Ascending aorta (tissue), 2 donors: ENCODE measurements at places on chromosomes 3 and 15.

DNA sequence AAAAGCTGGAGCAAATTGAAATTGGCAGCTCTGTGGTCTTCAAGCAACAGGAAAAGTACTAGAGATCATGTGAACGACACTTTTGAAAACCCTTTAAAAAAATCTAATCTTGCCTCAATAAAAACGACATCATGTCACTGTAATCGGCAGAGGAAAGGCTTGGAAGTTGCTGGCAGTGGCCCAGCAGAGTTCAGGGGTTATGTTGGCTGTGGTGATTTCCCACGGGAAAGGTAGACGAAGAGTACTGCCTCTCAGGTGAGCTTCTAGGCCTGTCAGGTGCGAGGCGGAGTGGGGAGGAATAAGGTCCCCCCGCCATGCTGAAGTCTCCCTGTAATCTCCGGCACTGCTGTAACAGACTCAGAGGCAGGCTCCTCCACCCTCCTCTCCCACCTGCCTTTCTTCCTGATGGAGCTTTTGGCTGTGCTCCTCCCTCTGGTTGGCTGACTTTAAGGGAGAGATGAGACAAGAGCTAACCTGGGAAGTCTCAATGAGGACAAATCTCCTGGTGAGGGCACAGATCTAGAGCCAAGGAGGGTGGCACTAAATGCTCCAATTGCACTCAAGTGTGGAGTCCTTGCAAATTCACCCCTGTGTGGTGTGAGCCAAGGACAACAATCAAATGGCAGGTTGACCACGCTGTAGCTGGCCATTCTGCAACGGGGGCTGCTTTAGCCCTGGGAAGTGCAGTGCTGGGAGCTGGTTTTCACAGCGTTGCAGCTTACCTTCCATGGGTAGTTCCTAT lies 18.7 kb upstream of the HES1 start:
- DNase-seq, result no peak

GRCh38 chr3:122004991-122005565 lies 17.0 kb downstream of the ILDR1 start:
- DNase-seq, result no peak

- no peak for DNase-seq
Observed at GRCh38 chr3:65702202-65702601, 336.5 kb downstream of the MAGI1 start.

DNA sequence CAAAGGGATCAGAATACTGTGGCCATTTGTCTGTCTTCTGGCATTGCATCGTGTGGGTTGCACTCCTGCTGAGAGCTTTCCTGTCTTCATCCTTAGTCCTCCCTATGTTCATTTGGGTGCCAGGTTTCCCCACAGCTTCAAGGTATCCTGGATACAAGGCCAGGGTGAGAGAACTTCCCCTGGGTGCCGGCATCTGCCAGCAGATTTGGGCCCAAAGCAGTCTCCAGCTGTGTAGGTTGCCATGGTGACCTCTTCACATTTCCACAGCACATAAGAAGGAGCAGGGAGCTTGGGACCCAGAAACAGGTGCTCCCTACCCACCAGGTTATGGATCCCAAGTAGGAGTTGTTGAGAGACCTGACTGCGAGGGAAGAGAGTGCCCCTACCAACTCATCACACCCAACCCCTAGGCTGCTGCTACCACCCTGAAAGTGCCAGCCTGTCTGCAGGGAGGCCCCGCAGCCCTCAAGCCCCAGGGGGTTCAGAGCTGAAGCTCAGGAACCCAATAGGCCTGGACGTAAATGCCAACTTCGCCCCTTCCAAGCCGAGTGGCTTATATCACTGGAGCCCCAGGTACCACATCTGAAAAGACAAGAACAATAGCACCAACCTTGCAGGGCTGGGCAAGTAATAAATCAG lies 19.9 kb downstream of the TTC21A start:
- no peak for DNase-seq

- no peak for DNase-seq
Observed at GRCh38 chr3:34359064-34359463, 560.6 kb downstream of the PDCD6IP start.

GRCh38 chr15:84960391-84961113 lies 21.1 kb upstream of the PDE8A start:
- no peak for DNase-seq

- no peak for DNase-seq
Observed at GRCh38 chr3:96986241-96986640, 171.8 kb downstream of the EPHA6 start.

DNA sequence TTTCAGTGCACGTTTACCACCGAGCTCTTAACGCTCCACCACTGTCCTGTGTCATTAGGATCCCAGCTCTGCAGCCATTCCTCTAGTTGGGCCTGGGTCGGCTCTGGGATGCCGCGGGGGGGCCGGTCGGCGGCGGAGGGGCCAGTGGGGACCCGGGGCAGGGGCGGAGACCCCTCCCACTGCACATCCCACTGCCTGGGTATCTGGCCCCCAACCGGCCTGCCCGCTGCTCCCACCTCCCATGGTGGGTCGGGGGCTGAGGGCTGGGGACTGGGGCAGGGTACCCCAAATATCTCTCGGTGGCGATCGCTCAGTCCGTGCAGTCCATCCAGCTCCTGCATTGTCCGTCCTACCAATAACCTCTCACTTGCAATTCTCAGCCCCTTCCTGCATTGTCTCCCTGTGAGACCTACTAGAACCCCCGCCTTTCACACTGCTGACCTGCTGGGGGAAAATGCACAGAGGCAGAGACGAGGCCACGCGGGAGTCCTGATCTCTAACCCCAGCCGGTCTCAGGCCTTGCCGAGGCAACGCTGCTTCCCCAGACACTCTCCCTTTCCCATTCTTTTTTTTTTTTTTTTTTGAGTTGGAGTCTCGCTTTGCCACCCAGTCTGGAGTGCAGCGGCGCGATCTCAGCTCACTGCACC lies 24.0 kb upstream of the MUC20 start:
- DNase-seq, result no peak

DNA sequence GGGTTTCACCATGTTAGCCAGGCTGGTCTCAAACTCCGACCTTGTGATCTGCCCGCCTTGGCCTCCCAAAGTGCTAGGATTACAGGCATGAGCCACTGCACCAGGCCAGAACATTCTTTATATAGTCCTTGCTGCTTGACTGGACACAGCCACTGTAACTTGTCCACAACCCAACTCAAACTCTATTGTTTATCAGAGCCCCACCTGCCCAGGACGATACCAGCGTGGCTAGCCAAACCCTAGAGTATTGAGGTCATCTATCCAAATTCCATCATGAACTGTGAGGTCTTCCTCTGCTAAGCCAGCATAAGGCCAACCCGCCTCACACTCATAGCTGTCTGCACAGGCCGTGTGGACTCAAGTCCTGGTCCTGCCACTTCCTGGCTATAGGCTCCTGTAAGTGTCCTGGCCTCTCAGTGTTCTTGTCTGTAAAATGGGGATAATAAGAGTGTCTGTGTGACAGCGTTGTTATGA lies 63.9 kb downstream of the DAPK2 start:
- DNase-seq, result no peak

- DNase-seq, result no peak
Observed at GRCh38 chr3:183295211-183295610, 42.2 kb downstream of the B3GNT5 start.

DNA sequence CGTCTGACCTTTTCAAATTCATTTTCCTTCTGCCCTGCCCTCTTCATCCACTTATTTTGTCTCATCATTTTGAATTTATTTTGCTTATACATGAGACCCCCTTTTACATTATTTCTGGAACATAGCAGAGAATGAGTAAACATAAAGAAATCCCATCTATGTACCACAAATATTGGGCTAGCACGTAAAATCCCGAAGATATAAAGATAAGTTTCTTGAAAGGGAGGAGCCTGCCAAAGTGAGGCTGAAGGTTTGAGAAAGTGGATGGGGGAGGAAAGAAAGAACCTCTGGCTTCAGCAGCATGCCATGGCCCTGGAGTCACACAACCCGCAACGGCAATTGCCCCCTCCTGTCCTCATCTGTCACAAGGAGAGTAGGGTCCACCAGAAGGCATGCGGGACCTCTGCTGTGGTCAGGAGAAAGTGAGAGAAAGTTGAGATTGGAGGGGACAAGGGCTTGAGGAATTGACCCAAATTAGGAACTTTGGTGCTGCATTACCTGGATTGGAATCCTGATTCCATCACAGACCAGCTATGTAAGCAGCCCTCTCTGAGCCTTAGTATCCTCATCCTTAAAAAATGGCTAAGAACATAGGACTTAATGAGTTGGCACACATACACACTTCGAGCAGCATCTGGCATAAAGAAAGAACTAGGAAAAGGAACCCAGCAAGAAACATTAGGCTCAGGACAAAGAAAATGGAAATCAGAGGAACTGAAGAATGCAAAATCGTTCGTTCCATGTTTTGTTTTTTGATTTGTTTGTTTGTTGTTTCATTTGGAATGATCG lies 53.7 kb upstream of the GYG1 start:
- DNase-seq, result no peak
